Upper lobe of left lung (tissue), 6 donors: ENCODE measurements at places on chromosomes 1 and 21. TPM values are rescaled to one million over a fixed set of nuclear protein-coding genes. Genes with fewer than 3 reads are reported as not detected.
A peak's percentile ranks its signal among the peaks of the same experiment; 100 is the strongest.

- DNase-seq = no peak
Observed at GRCh38 chr21:34132926-34133325, 59.5 kb downstream of the MRPS6 start.

DNA sequence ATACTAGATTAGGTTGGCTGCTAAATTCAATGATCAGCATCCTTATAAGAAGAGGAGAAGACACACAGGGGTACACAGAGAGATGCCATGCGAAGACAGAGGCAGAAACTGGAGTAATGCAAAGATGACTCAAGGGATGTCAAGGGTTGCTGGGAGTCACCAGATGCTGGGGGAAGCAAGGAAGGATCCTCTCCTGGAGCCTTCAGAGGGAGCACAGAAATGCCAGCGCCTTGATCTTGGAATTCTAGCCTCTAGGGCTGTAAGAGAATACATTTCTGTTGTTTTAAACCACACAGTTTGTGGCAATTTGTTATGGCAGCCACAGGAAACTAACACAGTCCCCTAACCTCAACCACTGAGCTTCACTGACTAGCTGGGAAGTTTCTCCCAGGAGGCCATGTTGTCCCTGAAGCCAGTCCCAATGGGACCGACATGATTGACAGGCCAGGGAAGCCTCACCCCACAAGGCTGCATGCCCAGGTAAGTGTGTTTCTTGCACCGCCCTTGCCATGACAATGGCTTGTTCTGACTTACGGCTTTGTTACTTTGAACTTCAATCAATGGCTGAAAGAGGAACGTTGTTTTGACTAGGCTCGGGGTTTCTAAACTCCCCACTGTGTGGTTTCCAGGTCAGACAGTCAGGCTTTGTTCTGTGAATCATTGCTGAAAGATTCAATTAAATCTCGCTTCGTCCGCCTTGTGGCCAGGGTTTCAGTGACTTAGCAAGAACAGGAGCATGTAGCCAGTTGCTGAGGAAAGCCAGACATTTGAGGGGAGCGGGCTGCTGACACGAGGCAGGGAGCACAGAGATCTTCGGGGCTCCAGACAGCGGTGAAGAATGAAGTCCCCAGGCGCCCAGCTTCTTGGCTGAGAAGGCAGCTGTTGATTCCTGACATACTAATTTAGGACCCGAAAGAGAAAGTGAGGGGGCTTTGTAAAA is 62.3 kb downstream of the RUNX1 start:
- no peak for DNase-seq

GRCh38 chr1:3573500-3573899 is 37.8 kb downstream of the MEGF6 start:
- peak; percentile 82 for DNase-seq

The KTI12 gene
- total RNA-seq = 11.6 TPM

The RABIF gene
- total RNA-seq = 10.6 TPM

- peak; percentile 66 for DNase-seq
Observed at GRCh38 chr21:43345746-43346409, 81.1 kb downstream of the SIK1 start.

The FAM76A gene
- 10.9 TPM for total RNA-seq

The FBXO28 gene
- 9.1 TPM for total RNA-seq

The CCDC27 gene
- not detected for total RNA-seq

DNA sequence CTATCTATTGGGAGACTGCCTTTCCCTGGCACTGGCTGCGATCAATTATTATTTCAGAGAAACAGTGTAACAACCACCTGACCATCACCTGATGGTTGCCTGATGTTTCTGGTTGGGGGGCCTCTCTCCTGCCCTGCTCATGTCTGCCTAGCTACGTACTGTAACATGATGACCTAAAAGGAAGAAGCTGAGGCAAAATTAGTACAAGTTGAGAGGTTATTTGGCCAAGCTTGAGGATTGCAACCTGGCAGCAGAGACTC is 58.3 kb downstream of the OLFML3 start:
- no peak for DNase-seq

GRCh38 chr1:174022976-174023277 is 770 bp upstream of the RC3H1 start:
- DNase-seq = no peak

The TMEM81 gene
- 2.7 TPM for total RNA-seq

The C1orf56 gene
- total RNA-seq = 9.4 TPM

GRCh38 chr1:183810121-183810520 is 5.2 kb downstream of the RGL1 start:
- DNase-seq = no peak

GRCh38 chr1:19229828-19230325 is 19.8 kb upstream of the UBR4 start:
- no peak for DNase-seq

DNA sequence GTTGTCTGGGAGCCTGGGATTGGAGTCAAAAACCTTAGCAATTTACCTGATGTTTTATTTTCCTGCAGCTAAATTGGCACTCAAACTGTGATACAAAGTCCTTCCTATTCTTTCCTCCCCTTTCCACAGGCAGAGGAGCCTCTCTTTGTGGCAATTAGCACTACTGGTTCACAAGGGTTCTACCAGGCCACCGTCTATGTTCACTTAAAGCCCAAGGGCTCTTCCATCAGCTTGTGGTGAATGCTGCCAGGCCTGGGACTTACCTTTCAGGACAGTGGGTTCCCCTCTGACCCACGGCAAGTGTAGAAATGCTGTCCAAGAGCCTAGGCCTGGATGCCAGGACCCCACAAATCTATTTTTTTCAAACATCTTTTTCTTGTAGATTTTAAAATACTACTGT is 251.9 kb upstream of the B3GALT2 start:
- DNase-seq = no peak

GRCh38 chr1:6891781-6892579 is 106.7 kb downstream of the CAMTA1 start:
- DNase-seq = no peak

The DCAF8 gene
- total RNA-seq = 340 TPM

- no peak for DNase-seq
Observed at GRCh38 chr1:160993544-160994193, 27.3 kb downstream of the F11R start.

DNA sequence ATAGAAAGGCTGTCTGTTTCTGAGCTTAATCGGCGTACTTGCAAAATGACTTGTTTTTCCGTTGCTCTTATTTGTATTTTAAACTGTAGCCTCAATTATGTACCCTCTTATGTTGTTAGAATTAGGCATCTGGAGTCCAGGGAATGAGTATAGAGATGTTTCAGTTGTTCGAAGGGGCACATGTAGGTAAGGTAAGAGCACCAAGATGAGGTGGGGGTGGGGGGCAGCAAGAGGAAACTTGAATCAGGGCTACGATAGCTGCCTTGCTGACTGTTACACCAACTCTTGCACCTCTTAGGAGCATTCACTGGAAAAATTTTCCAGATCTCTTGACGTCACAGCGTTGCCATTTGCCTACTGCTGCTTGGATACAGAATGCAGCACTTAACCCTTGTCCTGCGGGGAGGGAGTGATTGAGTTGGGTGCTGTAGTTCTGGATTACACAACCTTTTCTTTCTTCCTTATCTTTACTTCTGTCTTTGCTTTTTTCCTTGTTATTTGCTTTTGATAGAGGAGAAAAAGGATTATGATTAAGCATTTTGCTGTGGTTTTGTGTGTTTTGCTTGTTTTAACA is 3.2 kb downstream of the ATP1B1 start:
- DNase-seq = peak; percentile 89

GRCh38 chr1:78049396-78049795 is 3.6 kb downstream of the GIPC2 start:
- peak; percentile 22 for DNase-seq

- DNase-seq = no peak
Observed at GRCh38 chr1:234537236-234537635, 58.3 kb upstream of the TARBP1 start.

DNA sequence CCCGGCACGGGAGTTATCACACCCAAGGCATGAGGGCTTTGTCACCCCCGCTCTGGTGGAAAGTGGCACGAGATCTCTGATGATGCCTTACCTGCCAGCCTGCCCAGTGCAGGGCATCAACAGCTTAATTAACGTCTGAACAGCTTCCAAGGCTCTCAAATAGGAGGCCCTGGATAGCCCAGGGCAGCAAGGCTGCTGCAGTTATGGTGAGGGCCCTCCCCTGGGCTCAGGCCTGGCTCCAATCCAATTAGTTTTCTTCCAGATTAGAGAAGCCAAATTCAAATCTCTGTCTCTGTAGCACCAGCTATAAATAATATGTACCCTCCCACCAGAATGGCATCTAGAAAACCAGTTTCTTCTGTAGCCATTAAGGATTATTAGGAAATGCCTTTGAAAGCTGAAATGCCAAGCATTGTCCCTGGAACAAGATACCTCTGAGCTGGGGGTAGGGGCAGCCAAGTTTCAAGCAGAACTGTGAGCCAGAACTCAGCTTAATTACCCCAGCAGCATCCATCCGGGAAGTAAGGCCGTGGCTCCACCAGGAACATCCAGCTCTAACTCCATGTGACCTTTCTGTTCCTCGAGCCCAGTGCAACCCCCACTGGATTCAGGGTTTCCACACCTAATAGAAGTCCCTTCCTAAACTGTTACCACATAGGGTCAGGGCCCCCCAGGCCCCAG is 12.5 kb downstream of the QSOX1 start:
- DNase-seq = no peak

GRCh38 chr1:34776911-34777310 is 4.1 kb upstream of the GJB3 start:
- DNase-seq = no peak

DNA sequence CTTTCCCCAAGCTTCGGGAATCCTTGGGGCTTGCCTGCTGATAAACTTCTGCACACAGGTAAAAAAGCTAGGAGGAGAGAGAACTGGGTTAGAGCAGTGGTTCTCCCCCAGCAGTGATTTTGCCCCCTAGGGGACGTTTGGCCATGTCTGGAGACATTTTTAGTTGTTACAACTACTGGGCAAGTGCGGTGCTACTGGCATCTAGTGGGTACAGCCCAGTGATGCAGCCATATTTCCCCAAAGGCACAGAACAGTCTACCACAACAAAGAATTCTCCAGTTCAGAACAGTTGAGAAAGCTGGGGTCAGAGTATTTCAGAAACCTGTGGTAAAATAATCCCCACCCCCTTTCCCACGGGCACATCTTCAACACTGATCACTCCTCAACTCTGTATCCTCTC is 41.3 kb downstream of the LRRC71 start:
- no peak for DNase-seq

DNA sequence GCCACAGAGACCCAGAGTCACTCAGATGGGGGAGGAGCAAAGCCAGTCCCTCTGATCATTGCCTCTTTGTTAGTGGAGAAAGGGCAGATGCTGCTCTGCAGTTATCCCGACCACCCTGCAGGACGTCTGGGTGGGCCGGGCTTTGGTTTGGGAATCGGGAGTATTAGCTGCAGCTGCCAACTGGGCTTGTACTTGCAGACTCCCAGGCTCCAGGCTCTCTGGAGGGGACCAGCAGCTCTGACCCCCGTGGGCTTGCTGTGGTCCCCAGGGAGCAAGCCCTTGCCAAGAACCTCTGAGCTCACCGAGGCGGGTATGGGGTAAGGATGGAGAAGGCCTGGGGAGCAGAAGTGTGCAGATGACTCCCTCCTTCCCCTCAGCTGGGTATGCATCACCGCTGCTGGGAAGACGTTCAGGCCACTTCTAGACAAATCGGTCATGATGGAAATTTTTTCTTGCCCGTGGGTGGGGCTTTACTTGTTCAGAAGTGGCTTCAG is 21.6 kb downstream of the MAPKAPK2 start:
- DNase-seq = no peak

DNA sequence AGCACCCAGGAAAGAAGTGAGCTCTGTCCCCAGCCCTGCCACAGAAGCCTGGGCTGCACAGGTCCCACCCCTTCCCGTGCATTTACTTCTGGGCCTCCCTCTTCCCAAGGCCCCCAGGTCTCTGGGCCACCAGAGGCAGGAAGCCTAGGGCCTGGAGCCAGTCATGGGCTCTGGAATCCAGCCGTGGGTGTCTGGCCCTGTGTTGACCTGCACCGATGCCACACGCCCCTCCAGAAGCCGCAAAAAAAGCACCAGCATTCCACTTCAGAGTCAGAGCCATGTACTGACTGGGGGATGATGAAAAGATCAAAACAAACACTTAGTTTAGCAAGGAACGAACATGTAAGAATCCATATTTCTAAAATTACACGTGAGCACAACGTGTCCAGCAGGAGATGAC is 141.7 kb downstream of the NPHP4 start:
- no peak for DNase-seq

DNA sequence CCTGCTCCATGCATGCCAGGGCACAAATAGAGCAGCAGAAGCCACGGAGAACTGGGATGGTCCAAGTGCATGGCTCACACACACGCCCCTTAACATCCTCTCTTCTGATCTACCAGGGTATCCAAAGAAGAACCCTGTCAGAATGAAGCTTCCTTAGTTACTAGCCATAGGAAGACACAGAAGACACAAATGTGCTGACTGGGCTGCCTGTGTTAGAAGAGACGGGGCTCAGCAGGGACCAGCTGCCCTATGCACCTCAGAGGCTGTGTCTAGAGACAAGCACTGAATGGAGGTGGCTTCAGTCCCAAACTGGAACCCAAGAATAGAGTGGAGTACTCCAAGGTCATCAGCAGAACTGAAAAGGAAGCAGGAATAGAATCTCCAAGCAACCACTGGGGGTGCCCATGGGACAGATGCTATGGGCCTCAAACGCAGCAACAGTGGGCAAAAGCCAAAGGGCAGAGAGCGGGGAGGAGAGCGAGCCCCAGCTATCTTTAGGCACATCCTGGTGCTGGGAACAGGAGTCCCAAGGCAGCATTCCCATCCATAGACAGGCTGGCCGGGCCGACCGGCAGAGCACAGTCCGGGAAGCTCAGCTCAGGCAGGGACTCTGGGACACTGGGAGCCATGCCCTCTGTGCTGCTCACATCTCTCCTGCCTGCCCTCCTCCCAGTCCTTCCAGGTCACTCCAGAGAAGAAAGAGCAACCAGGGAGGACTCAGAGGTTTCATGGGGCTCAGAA is 9.5 kb downstream of the SLC6A9 start:
- no peak for DNase-seq

The SLC25A34 gene
- 9.4 TPM for total RNA-seq

The CYP2J2 gene
- total RNA-seq = 1.8 TPM

DNA sequence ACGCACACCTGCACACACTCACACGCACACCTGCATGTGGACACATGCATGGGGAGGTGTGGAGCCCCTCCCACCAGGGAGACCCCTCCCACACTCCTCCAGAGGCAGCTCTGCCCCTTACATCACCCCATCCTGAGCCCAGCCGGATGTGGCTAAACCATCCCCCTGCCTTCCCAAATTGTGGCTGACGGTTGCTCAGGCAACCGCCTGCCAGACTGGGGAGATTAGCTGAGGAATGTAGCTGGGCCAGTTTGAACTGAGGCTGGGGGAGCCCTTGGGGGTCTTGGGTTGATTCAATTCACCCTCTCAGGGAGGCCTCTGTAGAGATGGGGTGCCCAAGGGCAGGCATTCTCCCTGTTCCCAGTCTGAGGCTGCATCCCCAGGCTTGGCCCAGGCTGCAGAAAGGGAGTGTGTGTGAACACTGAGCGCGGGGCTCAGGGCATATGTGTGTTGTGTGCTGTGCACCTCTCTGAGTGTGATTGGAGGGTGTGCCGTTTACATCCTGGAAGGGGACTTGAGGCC is 12.9 kb downstream of the PTPRU start:
- no peak for DNase-seq
